ENCODE measurements at places on chromosomes 6 and 20.
A peak's percentile ranks its signal among the peaks of the same experiment; 100 is the strongest.

GRCh38 chr20:52777171-52777570 is 195.0 kb upstream of the TSHZ2 start:
- no peak for DNase-seq

- no peak for DNase-seq
Observed at GRCh38 chr20:44901974-44902373, 7.9 kb upstream of the PABPC1L start.

GRCh38 chr6:107489636-107490565 is at the start of gene SOBP:
Gene SOBP, plus strand, starts transcription at chr6:107490117. Its CDS starts 500 bp downstream, at chr6:107490617.
- DNase-seq: peak; percentile 27

GRCh38 chr6:68634726-68635411 is at the start of gene ADGRB3:
Gene ADGRB3, plus strand, starts transcription at chr6:68635282. Its CDS starts 3,394 bp downstream, at chr6:68638676.
- peak; percentile 24 for DNase-seq

DNA sequence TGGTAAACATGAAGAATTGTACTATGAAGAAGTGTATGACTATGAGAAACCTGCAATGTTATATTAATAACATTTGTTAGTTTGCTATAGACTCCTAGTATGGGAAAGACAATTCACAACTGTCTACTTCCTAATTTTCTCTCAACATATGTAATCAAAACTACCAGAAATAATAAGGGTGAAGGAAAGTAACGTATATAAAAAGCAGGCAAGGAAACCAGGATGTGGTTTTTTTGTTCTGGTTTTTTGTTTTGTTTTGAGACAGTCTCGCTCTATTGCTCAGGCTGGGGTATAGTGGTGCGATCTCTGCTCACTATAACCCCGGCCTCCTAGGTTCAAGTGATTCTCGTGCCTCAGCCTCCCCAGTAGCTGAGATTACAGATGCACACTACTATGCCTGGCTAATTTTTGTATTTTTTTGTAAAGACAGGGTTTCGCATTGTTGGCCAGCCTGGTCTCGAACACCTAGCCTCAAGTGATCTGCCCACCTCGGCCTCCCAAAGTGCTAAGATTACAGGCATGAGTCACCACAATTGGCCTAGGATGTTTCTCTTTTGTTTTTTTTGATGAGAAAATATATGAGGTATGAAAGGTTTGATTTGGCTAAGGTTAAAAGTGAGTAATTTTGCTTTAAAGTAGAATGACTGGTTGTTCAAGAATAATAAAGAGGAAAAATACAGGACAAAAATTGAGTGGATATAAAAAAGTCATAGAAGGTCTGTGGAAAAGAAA is 83.1 kb downstream of the PTCHD4 start:
- DNase-seq: no peak
